G401 (cell line): ENCODE measurements at places on chromosomes 3 and 15. TPM values are rescaled to one million over a fixed set of nuclear protein-coding genes. Genes with fewer than 3 reads are reported as not detected.

SLC9C1 gene
- not detected in 2 replicates for total RNA-seq

TCF12 gene
- 33.8 and 55.3 TPM in 2 replicates for total RNA-seq

PRSS50 gene
- total RNA-seq = not detected in 2 replicates

CATSPER2 gene
- total RNA-seq = 0.43 TPM in 1 of 2 replicates, not detected in the other

C3orf85 gene
- total RNA-seq = not detected in 2 replicates

TP63 gene
- not detected in 2 replicates for total RNA-seq

TMEM207 gene
- total RNA-seq = not detected in 2 replicates

GOLGA6B gene
- total RNA-seq = not detected in 2 replicates

COL6A5 gene
- not detected in 2 replicates for total RNA-seq

TMEM212 gene
- not detected in 2 replicates for total RNA-seq

GOLGA6L7 gene
- total RNA-seq = not detected in 2 replicates
